ENCODE measurements at places on chromosomes 7 and 10.

DNA sequence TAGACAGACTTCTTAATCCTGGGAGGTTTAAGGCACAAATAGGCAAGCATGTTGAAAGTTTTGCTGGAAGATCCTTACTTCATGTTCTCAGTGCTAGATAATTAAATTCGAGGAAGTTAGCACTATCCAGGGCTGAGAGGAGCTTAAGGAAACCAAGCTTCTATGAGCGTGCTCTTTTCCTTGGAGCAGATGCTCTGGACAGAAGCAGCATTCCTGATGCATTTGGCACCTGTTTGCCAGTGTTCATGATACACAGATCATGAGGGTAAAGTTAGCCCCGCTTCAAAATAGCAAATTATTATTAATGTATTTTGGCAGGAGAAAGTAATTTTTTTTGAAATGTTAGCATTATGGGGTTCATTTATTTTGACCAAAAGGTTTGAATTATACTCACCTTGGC lies 9.4 kb downstream of the HDAC9 start:
- DNase-seq: no peak

DNA sequence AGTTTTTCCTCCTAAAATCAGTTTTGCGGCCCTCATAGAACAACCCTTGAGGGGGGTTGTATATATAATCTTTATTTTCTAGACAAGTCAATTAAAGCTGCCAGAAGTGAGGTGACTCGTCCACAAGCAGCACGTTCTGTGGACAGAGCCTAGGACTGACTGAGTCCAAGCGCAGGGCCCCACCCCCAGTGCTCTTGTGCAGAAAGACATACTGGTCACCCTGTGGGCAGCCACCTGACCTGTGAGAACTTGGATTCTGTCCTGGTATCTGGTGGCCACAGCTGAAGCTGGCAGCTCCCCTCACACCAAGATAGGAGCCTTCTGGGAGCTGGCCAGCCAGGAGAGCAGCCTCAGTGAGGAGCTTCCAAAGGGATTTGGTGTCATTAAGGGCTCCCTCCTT lies 89.3 kb downstream of the GRK5 start:
- no peak for DNase-seq

DNA sequence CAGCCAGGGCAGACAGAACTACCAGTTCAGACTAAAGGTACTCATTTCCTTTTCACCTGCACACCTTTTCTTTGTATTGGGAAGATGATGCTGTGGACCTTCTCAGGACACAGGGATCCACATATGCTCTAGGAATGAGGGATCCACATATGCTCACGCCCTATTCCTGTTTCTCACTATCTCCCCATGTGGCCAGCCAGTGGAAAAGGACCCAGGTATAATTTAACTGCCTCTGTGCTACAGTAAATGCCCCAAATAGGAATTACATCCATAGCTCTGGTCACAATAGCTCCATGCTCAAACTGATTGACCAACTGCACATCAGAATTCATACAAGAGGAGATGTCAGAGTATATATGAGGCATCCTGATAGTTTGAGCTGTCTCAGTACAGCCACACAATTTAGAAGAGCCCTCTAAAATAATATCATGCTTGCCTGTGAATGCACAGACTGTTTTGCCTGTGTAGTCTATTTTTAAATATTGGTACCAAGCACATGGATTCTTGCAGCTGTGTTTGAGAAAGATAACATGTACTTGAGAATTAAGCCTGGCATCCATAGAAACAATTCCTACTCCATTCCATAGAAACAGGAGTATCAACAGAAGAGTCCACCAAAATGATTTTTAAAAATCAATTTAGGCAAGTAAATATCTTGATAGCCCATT lies 43.7 kb downstream of the CTTNBP2 start:
- no peak for DNase-seq

DNA sequence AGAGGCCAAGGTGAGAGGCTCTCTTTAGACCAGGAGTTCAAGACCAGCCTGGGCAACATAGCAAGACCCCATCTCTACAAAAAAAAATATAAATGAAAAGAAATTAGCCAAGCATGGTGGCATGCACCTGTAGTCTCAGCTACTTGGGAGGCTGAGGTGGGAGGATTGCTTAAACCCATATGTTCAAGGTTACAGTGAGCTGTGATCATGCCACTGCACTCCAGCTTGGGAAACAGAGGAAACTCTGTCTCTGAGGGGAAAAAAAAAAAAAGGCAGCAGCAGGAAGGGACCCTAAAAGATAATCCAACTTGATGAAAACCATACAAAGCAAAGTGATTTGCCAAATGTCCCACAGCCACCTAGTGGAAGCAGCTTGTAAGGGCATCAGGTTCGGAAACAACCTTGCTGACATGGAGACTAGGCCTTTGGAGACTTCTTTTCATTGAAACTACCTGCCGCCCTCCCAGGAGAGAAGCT lies 15.6 kb upstream of the PBLD start:
- DNase-seq: peak; percentile 12

DNA sequence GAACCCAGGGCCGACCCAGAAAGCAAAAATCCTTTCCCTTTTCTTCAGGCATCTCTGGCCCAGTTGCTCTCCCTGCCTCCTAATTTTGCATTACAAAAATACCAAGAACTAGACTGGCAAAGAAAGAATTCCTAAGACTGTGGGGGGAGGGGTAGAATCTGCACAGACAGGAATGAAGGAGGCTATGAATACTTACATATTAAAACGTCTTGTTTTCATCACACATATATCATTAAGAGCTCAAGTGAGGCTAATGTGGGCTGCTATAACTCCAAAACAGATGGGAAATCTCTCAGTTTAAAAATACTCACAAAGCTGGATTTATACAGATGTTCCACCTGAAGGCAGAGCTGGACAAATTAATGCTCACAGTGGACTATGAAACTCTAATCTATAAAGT lies 29.2 kb upstream of the MKX start:
- DNase-seq: no peak

GRCh38 chr7:148463210-148463609 lies 127.4 kb upstream of the C7orf33 start:
- no peak for DNase-seq

GRCh38 chr10:8502573-8502972 lies 448.1 kb downstream of the GATA3 start:
- no peak for DNase-seq

GRCh38 chr7:69334701-69335100 lies 263.6 kb upstream of the AUTS2 start:
- no peak for DNase-seq

DNA sequence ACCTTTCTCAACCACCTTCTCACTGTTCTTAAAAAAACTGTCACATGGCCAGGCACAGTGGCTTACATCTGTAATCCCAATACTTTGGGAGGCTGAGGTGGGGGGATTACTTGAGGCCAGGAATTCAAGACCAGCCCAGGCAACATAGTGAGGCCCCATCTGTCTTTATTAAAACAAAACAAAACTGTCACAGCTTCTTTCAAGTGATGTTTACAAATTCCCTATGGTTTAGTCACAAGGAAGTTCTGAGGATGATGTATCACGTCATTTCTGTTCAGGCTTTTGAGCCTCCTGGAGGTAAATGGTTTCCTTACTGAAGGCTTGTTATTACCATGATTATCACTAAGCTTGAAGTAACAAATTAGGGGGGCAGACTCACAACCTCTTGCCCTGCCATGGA lies 186.2 kb downstream of the CFTR start:
- DNase-seq: no peak

DNA sequence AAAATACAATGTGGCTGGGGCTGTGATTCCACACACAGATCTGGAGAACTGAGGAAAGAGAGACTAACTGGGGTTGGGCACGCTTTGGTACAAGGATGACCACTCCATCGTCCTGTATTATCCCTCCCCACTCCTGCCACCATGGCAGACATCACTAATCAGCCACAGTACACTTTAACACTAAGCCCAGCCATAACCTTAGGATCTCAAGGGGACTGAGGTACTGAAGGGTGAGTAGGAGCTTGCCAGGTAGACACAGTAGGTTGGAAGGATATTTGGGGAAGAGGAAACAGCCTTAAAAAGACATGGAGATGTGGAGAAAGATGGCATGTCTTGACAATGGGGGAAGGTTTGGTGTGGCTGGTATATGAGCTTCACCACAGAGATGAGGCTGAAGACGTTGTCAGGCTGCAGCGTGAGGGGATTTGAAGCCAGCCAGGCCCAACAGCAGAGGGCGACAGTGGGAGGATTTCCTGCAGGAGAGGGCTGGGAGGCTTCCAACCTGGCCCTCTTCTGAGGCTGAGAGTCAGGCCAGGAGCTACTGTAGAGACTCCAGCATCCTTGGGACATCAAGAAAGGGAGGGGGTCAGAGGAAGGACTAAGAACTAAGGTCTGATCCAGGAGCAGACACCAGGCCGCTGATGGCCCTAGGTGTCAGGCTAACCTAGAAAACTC lies 58.6 kb upstream of the COL13A1 start:
- DNase-seq: no peak

- no peak for DNase-seq
These were observed 225.7 kb downstream of the BAMBI start for GRCh38 chr10:28903063-28903462.

DNA sequence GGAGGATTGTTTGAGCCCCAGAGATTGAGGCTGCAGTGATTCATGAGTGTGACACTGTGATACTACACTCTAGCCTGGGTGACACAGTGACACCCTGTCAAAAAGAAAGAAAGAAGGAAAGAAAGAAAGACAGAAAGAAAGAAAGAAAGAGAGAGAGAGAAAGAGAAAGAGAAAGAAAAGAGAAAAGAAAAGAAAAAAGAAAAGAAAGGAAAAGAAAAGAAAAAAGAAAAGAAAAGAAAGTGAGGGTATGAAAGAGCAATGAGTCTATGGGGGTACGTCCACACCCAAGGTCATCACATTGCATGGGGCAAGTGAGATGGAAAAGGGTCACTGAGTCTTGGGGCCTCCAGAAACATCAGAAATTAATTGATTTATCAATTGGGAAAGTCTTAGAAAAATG lies 135.2 kb upstream of the CSTF2T start:
- no peak for DNase-seq

DNA sequence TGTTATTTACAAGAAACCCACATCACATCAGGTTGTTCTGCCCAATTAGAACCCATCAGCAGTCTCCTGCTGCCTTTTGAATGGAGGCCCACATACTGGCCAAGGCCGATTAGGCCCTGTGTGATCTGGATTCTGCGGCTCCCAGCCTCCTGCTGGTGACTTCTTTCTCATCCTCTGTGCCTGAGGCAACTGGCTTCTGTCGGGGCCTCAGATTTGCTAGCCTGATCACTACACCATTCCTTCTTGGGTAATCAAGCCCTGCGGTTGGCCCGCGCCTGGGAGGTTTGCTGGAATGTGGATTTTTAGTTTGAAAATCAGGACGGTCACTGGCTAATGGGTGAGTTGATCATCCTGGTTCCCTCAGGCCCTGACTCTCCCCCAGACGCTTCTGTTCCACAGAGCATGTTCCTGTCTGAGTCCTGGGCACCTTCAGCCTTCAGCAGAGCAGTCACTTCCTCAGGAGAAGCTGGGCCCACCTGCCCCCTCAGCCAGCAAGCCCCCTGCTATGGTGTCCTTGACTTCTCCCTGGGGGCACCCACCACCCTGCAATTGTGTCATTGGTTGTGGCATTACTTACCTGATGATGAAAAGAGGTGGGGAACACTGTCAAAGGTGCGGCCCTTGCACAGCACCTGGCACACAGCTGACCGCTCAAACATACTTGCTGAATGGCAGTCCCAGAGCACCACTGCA lies 207.6 kb downstream of the PHTF2 start:
- no peak for DNase-seq

GRCh38 chr10:8431511-8431910 lies 377.0 kb downstream of the GATA3 start:
- no peak for DNase-seq

DNA sequence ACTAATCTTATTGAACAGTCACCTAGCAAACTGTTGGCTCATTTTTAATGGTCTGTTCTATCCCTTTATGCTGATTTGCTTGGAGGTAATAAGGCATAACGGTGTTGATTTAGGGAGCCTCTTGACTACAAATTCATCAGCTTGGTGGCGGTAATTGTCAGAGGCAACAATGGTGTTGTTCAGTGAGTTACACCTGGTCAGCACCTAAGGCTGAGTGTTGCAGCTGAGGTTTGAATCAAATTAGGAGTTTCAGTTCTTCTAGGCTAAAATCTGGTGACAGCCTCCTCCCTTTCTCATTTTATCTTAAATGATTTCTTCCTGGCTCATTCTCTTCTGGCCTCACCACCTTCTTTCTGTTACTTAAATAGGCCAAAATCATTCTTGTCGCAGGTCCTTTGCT lies 42.3 kb upstream of the SP8 start:
- DNase-seq: no peak

DNA sequence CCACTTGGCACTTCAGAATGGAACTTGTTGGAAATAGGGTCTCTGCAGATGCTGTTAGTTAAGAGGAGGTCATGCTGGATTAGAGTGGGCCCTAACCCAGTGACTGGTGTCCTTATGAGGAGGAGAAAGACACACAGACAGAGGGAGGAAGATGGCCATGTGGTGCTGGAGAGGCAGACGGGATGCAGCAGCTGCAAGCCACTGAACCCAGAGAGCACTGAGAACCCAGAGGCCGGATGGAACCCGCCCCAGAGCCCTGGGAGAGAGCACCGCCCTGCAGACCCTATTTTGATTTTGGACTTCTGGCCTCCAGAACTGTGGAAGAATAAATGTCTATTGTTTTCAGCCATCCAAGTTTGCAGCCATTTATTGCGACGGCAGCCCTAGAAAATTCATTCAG lies 58.0 kb upstream of the EBF3 start:
- DNase-seq: no peak

GRCh38 chr10:5229019-5229418 lies 32.4 kb downstream of the AKR1C4 start:
- no peak for DNase-seq
